Stimulated activated naive B cell treated with anti-CD40 and anti-IgM and Interleukin-4, amounts not matched to agents 10 μg/mL and 1 μg/mL and 100 μg/mL, for 72 hours (primary cell): ENCODE measurements at places on chromosomes 4 and X.

DNA sequence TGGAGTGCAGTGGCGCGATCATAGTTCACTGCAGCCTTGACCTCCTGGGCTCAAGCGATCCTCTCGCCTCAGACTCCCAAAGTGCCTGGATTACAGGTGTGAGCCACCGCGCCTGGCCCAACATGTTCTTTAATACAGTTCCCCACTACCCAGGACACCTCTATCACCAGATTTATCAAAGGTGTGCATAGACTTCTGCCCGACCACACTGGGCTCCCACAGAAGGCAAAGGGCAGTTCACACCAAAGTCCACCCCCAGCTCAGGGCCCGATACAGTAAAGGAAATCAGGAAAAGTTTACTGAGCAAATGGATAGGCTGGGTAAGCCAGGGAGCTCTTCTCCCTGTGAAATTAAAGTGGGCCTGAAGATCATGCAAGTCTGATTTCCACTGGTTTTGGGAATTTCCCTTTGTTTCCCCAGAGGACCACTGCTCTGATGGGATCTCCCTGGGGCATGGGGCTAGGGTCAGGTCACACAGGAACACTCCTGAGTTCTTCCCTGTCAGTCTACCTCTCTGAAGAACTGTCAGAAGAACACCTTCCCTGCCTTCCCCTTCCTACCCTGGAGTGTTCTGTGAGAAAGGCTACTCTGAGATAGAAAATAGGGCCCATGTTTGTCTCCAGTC lies 17.7 kb upstream of the PIM2 start:
- DNase-seq = peak; percentile 54

DNA sequence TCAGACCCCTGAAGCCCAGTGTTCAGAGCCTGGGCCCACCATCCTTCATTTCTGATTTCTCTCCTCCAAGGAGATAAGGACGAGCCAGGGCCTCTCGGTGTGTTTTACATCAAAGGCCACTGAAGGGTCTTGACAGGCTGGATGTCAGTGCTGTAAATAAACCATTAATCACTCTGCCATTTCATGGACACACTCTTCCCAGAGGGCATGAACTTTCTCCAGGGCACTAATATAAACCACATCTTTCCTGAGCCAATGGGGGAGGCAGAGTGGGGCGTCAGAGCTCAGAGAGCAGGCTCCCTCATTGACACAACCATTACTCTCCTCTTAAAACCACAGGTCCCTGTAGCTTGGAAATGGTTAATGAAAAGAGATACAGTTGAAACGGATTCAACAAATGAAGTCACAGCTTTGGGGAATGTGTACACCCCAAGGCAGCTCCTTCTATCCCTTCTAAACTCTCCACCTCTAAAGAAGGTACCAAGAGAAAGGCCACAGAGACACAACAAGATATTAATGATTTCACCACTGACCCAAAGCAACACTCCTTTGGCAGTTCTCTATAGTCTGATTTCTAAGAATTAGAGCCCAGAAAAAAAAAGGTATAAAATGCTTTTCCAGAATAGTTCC lies 200.6 kb downstream of the CHIC2 start:
- no peak for DNase-seq

DNA sequence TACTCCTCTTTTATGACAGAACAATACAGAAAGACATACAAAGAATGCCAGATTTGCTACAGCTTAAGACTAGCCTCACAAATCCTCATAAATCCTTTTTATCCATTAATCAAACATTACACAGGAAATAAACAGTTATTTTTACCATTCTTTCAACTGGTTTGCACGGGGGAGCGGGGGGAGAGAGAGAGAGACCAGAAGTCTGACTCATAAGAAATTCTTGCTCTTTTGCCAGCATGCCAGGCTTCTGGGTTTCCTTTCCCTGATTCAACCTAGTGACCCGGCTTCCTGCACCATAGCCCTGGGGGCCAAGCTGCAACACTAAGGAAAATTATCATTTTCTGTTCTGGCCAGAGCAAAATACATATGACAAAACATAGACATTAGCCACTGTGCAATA lies 6.8 kb upstream of the RRAGB start:
- no peak for DNase-seq

DNA sequence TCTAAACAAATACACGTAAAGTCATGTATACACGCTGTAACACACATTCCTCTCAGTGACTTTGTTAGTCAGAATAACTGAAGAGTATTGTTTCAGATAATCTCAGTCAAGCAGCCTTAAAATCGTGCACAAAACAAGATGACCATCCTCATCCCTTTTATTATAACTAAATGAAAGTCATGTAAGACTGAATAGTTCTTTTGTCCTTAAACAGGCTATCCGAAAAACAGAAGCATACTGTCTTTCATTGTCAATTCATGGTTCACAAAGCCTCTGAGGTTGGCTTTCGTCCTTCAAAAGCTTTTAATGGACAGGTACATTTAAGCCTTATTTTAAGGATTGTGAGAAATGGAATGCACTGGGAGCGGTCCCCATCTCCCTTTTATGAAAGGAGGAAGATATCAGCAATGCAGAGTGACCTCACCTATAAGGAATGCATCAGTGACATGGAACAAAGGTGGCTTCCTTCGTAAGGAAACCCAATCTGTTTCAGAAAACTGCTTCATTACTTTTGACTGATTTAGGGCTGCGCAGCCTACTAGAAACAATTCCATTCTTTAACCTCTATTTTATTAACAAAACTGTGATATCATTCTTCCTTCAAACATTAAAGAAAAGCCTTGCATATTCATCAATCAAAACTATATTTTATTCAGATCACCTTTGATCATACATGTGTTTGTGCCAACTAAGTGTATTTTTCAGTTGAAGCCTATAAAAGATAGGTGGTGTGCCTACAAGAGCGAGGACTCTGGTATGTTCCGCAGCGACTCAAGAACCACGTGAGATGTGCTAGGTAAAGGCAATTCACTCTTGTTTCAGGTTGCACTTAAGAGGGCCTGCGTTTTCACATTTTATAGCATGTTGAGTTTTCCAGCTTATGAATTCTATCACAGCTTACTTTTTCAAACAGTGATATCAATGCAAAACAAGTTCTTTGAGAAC lies 19.2 kb downstream of the SH3RF1 start:
- DNase-seq = no peak

GRCh38 chr4:61245069-61245714 lies 45.1 kb downstream of the ADGRL3 start:
- no peak for DNase-seq

DNA sequence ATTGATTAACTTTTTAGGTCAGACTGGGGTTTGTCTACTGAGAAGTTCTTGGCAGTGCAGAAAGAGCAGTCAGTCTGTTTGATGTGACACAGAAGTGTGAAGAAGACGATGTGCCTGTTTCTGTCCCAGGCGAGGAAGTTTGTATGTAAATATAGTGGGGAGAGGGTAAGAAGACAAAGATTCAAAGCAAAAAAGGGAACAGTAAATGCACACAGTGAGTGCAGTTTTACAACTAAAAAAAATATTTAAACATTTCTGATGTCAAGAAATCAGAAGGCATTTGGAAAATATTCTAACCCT lies 264.9 kb downstream of the RAPGEF2 start:
- DNase-seq = no peak

DNA sequence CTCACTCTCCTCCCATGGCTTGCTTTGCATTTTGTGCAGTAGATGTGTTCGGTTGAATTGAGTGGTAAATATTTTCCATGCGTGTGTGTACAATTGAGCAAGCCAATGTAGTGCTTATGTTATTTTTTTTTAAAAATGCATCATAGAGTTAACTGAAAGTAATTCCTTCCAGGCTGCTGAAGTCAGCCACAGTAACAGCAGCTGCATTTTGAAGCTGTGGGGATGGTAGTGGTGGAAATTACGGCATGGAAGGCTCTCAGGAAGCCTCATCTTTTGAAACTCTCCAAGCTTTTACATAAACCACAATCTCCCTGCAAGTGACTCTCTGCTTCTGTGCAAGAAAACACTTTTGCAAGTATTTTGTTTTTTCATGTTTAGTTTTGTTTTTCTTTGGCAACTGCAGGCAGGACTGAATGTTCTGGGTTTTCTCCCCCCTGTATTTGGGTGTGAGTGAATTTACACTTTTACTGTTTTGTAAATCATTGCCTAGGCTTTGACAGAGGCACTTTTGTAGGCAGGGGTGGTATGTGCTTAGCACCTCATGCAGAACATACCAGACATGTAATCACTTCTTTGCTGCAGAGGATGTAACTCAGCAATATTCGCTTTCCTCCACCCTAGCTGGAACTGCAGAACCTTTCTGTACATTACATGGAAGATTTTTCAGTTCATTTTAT lies 56.2 kb downstream of the LRRC66 start:
- DNase-seq = no peak

GRCh38 chrX:48083706-48084105 lies 12.3 kb upstream of the ZNF630 start:
- no peak for DNase-seq

- DNase-seq = no peak
These were observed 17.7 kb downstream of the PPP2R3B start for GRCh38 chrX:368811-369562.

GRCh38 chr4:134276476-134276875 lies 74.9 kb upstream of the PABPC4L start:
- DNase-seq = no peak

DNA sequence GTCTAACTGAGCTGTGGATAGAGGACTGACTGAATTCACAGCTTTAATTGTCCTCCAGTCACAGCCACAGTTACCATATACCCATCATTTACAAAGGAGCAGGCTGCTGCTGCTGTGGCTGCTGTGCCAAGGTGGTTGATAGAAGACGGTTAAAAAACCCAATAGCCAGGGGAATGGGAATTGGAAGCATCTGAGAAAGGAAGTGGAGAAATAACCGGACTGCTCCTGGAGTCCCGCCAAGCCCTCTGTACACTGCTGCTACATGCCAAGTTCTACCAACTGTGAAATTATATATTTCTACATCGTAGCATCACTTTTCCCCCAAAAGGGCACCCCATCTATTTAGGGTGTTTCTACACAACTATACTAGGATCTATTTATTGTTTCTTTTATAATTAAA lies 279.7 kb upstream of the ARX start:
- no peak for DNase-seq

- no peak for DNase-seq
These were observed 63.0 kb downstream of the HADH start for GRCh38 chr4:108052558-108053120.

DNA sequence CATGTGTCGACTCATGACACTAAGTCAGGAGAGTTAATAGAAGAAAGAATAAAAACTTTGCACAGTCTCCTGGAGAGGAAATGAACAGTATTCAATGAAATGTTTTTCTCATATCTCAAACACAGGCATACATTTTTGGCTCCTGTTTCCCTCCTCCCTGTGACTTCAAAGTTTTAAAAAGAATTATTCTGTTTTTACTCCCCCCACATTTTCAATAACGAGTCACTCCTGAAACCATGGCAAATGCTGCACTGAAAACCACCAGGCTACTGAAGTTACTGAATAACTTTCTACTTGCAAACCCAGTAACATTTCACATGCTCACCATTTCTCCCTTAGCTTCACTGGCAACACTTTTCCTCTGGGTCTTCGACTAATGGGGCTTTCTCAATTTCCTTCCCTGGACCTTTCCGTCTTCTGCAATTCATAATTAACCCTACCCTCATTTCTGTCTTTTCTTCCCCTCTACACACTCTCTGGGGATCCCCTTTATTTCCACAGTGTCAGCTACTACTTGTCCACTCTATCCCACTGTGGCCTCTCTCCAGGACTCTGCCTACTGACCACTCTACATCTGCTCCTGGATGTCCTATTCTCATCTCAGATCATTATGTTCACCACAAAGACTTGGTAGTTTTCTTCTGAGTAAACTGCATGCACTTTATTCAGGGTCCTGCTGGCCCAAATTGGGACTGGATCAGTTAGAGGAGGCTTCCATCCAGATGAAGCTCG lies 225.8 kb upstream of the ETNPPL start:
- DNase-seq = no peak

DNA sequence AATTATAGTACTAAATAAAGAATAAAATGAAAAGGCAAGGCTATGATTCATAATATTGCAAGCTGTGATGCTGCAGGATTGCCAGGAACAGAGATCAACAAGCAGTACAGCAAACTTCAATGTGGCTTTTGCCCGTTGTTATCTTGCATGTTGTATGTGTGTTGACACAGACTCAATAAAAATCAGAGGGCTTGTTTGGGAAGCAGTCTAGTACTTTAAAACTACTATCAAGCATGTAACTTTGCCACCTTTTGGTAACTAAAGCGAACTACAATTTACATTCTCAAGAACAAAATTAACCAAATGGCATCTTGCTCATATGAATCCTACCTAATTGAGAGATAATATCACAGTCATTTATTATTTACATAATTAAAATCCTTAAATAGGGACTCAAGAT lies 79.8 kb upstream of the GPM6A start:
- no peak for DNase-seq

DNA sequence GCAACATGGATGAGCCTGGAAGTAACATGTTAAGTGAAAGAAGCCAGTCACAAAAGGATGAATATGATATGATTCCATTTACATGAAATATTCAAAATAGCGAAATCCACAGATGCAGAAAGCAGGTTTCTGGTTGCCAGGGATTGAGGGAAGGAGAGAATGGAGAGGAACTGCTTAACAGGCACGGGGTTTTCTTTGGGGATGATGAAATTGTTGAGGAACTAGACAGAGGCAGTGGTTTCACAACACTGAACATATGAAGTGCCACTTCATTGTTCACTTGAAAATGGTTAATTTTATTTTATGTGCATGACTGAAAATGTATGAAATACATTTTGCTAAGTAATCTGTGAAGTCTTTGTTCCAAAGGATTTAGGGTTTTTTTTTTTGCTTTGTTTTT lies 182.5 kb upstream of the TBL1X start:
- no peak for DNase-seq

DNA sequence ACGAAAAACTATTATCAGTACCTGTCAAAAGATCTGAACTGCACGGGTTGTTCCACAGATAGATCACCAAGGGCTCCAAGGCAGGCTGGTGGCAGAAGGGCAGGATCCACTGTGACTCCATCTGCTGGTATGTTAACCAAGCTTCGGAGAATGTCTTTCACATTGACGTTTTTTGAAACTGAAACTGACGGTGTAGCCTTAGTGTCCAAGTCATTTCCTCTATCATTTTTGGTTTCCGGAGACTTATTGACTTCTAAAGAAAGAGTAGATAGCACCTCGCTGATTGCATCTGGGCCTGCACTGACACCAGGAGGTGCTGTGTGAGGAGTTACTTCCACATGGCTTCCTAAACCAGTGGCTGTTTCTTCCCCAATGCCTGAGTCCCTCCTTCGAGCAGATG lies 186.9 kb downstream of the LRBA start:
- peak; percentile 32 for DNase-seq
